ENCODE measurements at places on chromosomes 2 and 18.
A peak's percentile ranks its signal among the peaks of the same experiment; 100 is the strongest.

DNA sequence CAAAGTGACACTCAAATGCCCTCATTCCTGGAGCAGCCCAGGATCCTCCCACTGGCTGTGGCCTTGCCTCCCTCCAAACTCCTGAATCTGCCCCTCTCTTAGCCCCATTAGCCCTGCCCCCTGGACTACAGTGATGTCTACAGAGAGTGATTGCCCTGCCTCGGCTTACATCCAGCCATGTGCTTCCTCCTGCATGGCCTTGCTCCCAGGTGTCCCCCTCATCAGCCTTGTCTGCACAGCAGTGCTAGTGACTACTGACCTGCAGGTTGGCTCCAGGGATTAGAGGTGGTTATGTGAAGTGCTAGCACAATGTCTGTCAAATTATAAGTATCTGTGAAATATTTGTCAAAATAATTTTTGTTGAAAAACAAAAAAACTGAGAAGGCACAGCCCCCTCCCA is 259.1 kb upstream of the MYT1L start:
- no peak for DNase-seq

DNA sequence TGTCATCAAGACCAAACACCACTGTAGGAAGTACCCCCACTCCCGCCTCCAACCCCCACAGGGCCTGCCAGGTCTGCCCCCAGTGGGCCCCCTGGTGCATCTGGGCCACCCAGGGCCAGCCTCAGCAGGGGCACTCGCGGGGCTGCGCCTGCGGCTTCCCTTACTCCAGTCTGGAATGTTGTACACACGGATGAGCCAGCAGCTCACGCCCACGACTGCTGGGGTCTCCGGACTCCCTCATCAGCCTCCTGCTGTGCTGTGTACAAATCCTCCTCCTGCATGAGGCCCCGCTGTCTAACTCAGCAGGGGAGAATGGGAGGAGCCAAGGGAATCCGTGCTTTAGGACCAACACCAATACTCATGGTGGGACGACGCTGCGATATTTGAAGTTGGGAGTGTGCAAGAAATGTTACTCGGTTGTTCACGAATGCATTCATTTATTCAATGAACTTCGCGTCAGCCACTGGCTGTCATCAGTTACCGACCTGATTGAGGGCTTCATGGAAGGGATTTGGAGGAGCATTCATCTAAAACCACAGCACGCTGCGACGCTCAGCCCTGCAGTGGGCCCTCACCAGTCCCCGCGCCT is 654 bp upstream of the ASB1 start:
- DNase-seq = peak; percentile 38

DNA sequence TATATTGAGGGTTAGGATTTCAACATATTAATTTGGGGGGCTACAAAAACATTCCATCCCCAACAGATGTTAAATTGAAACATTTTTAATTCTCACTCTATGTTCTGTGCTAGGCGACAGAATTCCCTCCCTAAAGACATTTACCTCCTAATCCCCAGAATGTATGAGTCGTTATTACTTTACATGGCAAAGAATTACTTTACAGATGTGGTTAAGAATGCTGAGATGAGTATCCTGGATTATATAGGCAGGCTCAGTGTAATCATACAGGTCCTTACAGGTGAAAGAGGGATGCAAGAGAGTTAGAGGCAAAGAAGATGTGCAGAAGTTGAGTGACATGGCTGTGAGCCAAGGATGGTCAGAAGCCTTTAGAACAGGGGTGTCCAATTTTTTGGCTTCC is 974.1 kb upstream of the ACVR2A start:
- no peak for DNase-seq

DNA sequence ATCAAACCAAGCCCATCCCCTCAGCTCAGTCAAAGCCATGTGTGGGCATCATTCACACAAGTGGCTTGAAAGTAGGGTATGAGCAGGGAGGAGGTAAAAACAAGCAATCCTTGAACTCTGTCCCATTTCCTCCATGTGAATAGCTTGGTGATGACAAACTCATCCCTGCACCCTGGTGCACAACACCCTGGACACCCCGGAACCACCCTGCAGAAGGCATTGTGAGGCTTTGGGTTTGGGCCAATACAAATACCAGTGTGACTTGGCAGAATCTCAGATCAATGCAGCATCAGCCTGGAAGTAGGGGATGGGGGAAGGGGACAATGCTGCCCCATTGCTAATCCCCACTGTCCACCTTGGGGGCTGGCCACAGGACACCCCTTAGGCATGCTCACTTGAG is 28.6 kb downstream of the TGFA start:
- DNase-seq = no peak

DNA sequence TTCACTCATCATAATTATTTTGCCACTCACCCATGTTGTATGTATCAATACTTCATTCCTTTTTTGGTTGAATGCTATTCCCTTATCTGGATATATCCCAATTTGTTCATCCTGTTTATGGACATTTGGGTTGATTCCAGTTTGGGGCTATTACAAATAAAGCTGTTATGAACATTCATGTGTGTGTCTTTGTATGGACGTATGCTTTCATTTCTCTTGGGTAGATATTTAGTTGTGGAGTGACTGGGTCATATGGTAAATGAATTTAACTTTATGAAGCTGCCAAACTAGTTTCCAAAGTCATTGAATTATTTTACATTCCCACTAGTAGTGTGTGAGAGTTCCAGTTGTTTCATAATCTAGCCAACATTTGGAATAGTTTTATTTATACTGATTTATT is 2.7 kb downstream of the FAM228B start:
- DNase-seq = no peak

DNA sequence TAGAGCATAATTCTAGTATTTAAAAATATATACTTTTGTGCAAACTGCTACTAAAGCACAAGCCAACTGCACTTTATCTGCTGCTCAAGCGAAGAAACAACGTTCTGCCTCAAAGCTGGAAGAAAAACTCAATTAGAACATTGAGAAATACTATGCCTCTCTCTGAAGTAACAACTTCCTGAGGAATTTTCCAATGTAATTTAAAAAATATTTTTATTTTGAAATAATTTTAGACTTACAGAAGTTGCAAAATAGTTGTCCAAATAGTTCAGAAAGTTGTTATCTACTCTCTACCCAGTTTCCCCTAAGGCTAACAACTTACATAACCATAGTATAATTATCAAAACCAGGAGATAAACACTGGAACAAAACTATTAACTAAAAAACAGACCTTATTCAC is 12.3 kb upstream of the POLI start:
- no peak for DNase-seq

DNA sequence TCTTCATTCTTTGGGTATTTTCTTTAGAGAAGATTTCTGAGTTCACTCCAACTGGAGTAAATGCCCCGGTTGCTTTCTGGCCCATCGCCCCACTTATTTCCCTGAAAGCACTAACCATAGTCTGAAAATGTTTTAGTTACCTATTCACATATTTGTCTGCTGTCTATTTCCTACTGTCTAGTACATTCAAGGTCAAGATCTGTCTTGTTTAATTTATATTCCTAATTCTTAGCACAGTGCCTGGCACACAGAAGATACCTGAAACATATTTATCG is 134.4 kb upstream of the KLHL14 start:
- DNase-seq = no peak

DNA sequence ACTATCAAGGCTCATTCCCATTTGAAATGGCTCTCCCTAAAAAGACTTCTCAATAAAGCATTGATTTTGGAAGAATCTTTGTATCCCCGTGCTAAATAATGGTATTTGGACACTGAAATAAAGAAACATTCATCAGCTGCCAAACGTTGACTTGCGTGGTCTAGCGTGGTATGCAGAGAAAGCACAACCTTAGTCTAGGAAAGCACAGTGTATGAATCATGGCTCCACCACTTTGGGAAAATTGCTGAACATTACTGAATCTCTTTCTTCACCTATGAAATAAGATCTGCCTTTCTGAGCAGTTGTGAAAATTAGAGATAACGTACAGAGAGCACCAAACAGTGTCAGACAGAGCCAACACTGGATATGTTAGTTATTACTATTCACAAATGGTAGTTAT is 353.9 kb downstream of the SS18 start:
- DNase-seq = no peak

DNA sequence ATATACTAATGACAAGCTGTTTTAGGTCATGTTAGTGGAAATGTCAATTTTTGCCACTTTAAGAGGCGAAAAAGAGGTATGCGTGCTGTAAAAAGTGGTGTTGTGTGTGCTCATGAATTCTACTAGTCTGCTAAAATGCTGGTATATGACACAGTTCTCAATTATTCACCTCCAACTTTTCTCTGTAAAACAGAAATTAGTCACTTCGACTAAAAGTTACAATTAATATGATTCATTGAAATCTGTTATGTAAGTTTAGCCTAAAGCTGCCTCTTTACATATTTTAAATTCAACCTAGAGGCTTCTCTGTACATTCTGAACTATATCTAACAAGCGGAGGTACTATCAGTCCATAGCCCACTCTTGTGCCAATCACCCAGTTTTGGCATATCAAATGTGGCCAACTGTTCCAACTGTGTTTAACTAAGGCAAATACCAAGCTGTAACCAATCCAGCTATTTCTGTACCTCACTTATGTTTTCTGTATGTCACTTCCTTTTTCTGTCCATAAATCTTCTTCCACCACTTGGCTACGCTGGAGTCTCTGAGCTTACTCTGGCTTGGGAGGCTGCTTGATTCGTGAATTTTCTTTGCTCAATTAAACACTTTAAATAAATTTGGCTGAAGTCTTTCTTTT is 20.8 kb downstream of the BAZ2B start:
- no peak for DNase-seq

DNA sequence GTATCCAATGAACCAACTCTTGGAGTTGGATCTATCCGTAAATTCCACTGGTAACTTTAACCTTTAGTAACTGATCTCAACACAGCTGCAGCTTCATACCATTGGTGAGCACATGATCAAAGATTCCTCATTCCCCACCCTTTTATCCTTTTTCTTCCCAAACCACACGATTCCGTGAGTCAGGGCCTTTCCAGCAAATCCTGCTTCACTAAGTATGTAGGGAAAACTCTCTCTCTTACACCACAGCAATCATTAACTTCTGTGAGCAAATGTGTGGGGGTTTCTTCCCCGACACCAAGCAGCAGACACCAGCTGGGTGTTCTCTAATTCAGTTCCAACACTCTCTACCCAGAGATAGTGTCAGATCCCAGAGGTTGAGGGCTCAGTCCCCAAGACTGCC is 23.5 kb downstream of the ELP2 start:
- DNase-seq = no peak

DNA sequence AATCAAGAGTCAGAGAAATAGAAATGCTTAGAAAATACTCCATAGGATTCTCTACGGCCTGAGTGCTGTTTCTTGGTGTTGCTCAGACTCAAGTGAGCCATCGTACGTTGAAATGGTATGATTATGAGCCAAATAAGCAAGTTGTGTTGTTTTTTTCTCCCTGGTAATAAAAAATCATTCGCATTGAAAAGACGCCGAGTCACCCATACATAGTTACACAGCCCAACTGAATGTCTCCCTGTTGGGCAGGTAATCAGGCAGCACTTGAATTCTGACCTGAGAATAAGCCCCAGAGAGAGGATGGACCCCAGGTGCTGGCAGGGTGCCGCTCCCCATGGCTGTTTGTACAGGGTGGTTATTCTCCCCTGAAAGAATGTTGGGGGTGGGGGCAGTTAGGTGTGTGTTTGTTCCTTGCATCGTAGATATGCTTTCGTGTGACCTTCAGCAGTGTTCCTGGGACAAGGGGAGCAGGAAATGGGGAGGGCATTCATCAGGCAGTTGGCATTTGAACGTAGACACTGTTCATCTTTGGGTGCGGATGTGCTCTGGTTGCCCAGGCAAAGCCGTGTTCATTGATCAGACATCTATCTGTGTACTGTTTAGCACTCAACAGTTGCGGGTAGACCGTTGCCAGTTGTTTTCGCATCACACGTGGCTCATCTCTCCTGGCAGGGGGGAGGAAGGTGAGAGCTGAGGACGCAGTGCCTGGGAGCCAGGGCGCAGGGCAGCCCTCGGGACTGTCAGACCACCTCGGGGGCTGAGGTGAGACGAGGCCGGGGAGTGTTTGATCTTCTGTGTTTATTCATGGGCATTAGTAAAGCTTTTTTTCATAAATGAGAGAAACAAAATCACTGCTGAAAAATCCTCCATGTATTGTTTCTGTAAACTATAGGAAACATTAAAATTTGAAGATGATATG is 27.3 kb downstream of the MTCL1 start:
- DNase-seq = peak; percentile 30

- no peak for DNase-seq
Measured at GRCh38 chr2:159371506-159371905, 85.0 kb upstream of the WDSUB1 start.

DNA sequence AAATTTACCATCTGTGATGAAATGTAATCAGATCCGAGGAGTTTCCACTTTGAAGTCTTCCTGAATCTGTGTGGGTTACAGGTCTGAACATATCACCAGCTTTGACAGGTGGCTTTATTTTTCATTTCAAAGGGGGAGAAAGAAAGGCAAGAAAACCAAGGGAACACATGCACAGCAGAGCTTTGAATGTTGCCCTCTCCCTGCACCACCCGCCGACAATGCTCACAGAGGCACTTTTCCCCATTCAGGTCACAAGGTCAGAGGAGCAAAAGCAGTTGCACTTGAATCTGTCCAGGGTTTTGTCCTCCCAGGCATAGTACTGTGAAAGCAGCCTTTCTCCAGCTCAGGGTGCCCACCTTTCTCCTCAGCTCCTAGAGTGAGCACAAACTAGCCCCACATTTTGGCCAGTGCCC is 130.2 kb downstream of the OSR1 start:
- no peak for DNase-seq

DNA sequence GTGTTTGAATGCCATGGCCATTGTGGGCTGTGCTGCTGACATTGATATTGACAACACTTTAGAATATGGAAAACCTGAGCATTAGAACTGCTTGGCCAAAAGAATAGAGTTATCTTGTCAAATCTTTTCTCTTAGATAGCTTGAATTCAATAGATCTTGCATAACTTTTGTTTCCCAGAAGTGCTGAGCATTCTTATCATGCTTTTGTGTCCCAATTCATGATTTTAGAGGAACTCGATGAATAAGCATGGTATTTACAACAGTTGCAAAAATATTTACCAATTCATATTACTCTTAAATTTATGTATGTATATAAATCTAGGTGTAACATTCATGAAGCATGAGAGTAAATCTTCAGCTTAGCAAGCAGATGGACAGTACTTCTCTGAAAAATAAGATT is 508.0 kb downstream of the BCL11A start:
- no peak for DNase-seq

Measured in mesendoderm (in vitro differentiated cells).